Endodermal cell (in vitro differentiated cells): ENCODE measurements at places on chromosomes 11 and 22.
A peak's percentile ranks its signal among the peaks of the same experiment; 100 is the strongest.

DNA sequence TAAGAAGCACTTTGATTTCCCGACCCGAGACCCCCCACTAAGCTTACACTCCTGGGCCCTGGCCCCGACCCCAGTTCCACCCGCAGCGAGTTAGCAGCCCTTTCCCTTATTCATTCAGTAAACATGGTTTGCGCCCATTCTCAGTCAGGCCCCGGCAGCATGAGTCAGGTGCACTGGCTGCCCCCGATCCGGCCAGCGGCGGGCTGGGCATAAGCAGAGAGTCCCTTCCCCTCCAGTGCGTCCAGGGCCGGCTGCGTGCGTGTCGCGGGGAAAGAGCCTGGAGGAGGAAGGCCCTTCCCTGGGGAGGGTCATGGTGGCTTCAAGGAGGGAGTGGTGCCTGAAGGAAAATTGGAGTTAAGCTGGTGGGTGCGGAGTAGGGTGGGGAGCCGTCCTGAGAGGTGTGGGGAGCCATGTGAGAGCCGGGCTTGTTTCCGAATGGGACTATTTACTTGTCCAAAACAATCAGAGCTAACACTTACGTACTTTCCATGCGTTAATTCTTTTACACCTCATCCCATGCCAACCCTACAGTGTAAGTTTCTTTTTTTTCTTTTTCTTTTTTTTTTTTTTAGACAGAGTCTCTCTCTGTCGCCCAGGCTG lies 657 bp downstream of the IGHMBP2 start:
- DNase-seq, result no peak

GRCh38 chr22:31945443-31945855 lies 1.1 kb downstream of the YWHAH start:
- DNase-seq, result no peak

DNA sequence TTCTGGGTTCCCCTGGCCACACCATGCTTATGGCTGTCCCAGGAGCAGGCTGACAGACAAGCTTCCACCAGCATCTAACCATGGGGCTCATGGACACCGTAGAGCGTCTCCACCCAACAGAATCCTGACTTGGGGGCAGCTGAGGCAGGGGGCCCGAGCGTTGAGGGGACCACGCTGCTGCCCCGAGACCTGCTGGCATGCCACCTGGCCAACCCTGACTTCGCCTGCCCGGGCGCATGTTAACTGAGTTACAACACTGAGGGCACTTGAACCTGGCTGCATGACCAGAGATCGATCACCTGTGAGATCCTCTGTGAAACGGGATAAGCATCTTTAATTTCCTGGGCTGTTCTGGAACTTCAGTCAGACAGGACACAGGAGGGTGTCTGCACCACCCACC lies 13.7 kb downstream of the PPM1F start:
- DNase-seq, result no peak

DNA sequence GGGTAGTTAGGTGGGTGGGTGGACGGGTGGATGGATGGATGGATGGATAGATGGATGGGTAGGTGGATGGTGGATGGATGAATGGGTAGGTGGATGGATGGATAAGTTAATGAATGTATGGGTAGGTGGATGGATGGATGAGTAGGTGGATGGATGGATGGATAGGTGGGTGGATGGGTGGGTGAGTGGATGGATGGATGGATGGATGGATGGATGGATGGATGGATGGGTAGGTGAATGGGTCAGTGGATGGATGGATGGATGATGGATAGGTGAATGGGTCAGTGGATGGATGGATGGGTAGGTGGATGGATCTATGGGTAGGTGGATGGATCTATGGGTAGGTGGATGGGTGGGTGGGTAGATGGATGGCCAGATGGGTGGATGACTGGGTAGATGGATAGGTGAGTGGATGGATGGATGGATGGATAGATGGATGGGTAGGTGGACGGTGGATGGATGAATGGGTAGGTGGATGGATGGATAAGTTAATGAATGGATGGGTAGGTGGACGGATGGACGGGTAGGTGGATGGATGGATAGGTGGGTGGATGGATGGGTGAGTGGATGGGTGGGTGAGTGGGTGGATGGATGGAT lies 41.5 kb upstream of the RTL6 start:
- peak; percentile 3 for DNase-seq

DNA sequence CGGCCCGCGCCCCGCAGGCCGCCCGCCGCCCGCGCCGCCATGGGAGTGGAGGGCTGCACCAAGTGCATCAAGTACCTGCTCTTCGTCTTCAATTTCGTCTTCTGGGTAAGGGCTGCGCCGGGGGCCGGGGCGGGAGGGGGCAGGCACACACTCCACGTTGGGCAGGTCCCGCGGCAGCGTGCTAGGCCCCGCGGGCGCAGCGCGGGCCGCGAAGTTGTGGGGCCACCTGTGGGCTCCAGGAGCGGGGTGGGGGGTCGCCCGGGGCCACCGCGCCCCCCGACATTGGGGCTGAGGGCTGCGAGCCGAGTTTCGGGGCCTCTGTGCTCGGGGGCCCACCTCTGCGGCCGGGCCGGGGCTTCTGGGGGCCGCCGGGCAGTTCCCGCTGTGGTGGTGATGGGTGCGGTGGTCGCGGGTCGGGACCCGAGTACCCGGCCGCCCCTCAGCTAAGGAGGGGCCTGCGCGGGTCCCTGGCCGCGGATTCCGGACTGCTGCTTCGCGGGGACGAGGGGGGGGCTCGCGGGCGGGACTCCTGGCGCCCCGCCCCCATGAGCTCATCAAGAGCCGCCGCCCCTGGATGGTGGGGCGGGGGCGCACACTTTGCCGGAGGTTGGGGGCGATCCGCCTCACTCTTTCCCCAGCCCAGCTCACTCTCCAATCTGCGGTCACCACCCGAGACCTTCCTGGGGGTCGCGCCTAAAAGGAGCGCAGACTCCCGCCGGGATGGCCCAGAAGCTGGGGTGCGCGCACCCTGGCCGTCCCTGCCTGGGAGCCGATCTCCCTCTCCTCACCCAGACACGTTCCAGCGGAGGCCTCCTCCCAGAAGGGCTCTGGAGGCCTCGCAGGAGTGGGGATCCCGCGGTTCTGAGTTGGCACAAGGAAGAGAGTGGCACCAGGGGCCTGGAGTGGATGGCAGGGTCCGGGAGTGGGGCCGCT lies 667 bp downstream of the CD81 start:
- peak; percentile 75 for DNase-seq

DNA sequence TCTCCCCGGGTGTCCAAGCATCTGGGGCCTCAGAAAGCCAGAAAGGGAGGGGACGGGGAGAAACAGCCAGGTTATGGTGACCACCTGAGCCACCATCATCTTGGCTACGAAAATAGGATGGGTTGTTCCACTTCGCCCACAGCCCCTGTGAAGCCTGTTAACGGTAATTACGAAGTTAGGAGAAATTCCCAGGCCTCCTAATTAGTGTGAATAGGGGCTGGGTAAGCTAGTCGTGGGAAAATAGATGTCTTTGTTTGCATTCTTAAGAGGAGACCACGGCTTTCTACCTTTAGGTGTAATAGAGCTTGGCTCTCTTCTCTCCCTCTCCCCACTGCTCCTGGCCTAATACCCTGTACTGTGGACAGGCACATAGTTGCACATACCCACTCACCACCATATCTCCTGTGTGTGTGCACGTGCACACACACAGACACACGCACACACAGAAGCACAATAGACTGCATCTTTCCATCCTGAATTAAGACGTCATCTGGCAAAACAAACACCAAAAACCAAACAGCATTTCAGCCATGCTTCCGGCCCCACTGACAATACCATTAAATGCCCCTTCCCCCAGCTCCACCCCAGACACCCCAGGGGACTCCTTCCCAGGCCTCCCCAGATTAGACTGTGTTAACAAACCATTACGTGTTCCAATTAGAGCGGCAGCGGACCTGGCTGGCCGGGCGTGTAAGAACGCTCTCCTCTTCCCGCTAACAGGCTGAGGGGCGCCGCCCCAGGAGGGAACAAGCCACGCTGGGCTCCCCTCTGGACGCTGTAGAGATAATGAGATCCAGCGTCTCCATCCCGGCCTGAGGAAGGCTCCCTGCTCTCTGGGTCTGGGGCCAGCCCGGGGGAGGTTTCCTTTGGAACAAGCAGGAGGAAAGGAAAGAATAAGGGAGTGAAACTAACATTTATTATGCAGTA lies 72.8 kb downstream of the TP53I11 start:
- peak; percentile 80 for DNase-seq
